Progenitor cell of endocrine pancreas (in vitro differentiated cells): ENCODE measurements at places on chromosomes 5 and 9. TPM values are rescaled to one million over a fixed set of nuclear protein-coding genes. Genes with fewer than 3 reads are reported as not detected.

GRCh38 chr9:137813167-137813566, 64.4 kb upstream of the CACNA1B start:
- H3K27ac ChIP-seq, result no peak overlapping the region
- peaks cover 48% of the 10 kb centered on the region for H3K36me3 ChIP-seq
- no peaks in the 10 kb centered on the region for H3K27me3 ChIP-seq
- no peak for DNase-seq
- H3K4me3 ChIP-seq, result no peak overlapping the region
- no peaks in the 10 kb centered on the region for H3K4me1 ChIP-seq

- H3K27me3 ChIP-seq, result no peaks in the 10 kb centered on the region
- H3K36me3 ChIP-seq, result no peaks in the 10 kb centered on the region
- H3K4me3 ChIP-seq, result no peak overlapping the region
- no peak overlapping the region for H3K27ac ChIP-seq
These were observed 11.1 kb upstream of the DMXL1 start for GRCh38 chr5:119059740-119060255.

GRCh38 chr5:54671111-54671531, 153.6 kb downstream of the SNX18 start:
- peaks cover 2% of the 10 kb centered on the region for H3K36me3 ChIP-seq
- peaks cover 6% of the 10 kb centered on the region for H3K4me1 ChIP-seq
- H3K4me3 ChIP-seq, result no peak overlapping the region
- H3K27ac ChIP-seq, result no peak overlapping the region
- no peaks in the 10 kb centered on the region for H3K27me3 ChIP-seq

- no peak overlapping the region for H3K4me3 ChIP-seq
- no peak overlapping the region for H3K27ac ChIP-seq
- no peaks in the 10 kb centered on the region for H3K36me3 ChIP-seq
- no peak for DNase-seq
- H3K4me1 ChIP-seq, result peaks cover 5% of the 10 kb centered on the region
- no peaks in the 10 kb centered on the region for H3K27me3 ChIP-seq
These were observed 186.2 kb downstream of the TMEM38B start for GRCh38 chr9:105880517-105880916.

- no peak overlapping the region for H3K4me3 ChIP-seq
- no peak for DNase-seq
- H3K36me3 ChIP-seq, result no peaks in the 10 kb centered on the region
- H3K27ac ChIP-seq, result no peak overlapping the region
- no peaks in the 10 kb centered on the region for H3K27me3 ChIP-seq
- H3K4me1 ChIP-seq, result no peaks in the 10 kb centered on the region
These were observed 17.0 kb upstream of the IPPK start for GRCh38 chr9:92686954-92687353.

- no peak overlapping the region for H3K4me3 ChIP-seq
- no peaks in the 10 kb centered on the region for H3K4me1 ChIP-seq
- H3K27me3 ChIP-seq, result no peaks in the 10 kb centered on the region
These were observed 58.1 kb downstream of the NNT start for GRCh38 chr5:43661102-43661501.

GRCh38 chr9:104800068-104800785, 36.3 kb downstream of the NIPSNAP3B start:
- peaks cover 20% of the 10 kb centered on the region for H3K36me3 ChIP-seq
- H3K4me3 ChIP-seq, result no peak overlapping the region
- no peak for DNase-seq
- H3K27me3 ChIP-seq, result no peaks in the 10 kb centered on the region
- H3K4me1 ChIP-seq, result no peaks in the 10 kb centered on the region

DNA sequence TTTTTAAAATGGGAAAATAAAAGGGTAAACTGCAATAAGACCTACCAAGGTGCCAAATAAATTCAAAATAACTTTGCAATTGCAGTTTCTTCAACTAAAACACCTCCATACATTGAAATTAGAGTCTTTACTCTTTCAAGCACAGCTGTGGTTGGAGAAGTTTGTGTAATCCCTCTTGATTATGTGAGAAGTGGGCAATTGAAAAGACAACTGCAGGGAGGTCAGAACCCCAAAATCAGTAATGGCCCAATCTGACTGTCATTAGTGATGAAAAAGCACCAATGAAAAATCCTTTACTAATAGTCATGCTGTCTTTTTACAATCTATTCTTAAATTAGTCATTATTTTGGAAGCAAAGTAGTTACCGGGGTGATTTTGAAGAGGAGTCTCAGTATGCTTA, 116.7 kb upstream of the RGMB start:
- no peak for DNase-seq
- H3K27me3 ChIP-seq, result no peaks in the 10 kb centered on the region
- no peaks in the 10 kb centered on the region for H3K36me3 ChIP-seq
- H3K27ac ChIP-seq, result no peak overlapping the region
- H3K4me1 ChIP-seq, result peaks cover 7% of the 10 kb centered on the region

- no peaks in the 10 kb centered on the region for H3K36me3 ChIP-seq
- H3K27me3 ChIP-seq, result peaks cover 10% of the 10 kb centered on the region
- no peak overlapping the region for H3K4me3 ChIP-seq
- no peak overlapping the region for H3K27ac ChIP-seq
These were observed 9.7 kb upstream of the C9orf152 start for GRCh38 chr9:110217656-110218099.

DNA sequence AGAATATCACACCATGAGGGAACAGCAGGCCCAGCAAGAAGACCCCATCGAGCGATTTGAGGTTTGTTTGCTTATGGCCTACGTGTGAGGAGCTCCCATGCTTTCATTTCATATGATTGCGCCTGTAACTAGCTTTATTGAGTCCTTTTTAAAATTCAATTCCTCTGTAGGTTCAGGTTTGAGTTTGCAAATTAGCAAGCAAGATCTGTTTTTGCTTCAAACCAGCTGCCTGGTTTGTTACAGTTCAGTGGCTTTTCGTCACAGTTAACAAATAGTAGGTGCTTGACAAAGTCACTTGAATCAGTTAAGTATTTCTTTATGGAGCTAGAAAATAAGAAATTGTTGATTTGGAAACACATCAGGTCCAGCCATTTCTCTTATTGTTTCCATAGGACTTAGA, 56.3 kb downstream of the GPR21 start:
- peaks cover 21% of the 10 kb centered on the region for H3K4me1 ChIP-seq
- H3K36me3 ChIP-seq, result peaks cover 35% of the 10 kb centered on the region
- H3K27me3 ChIP-seq, result no peaks in the 10 kb centered on the region
- H3K27ac ChIP-seq, result no peak overlapping the region
- no peak for DNase-seq
- no peak overlapping the region for H3K4me3 ChIP-seq

GRCh38 chr5:149633476-149634350, 52.4 kb downstream of the ARHGEF37 start:
- peaks cover 10% of the 10 kb centered on the region for H3K4me1 ChIP-seq
- peaks cover 9% of the 10 kb centered on the region for H3K27me3 ChIP-seq
- no peaks in the 10 kb centered on the region for H3K36me3 ChIP-seq
- no peak overlapping the region for H3K27ac ChIP-seq

DNA sequence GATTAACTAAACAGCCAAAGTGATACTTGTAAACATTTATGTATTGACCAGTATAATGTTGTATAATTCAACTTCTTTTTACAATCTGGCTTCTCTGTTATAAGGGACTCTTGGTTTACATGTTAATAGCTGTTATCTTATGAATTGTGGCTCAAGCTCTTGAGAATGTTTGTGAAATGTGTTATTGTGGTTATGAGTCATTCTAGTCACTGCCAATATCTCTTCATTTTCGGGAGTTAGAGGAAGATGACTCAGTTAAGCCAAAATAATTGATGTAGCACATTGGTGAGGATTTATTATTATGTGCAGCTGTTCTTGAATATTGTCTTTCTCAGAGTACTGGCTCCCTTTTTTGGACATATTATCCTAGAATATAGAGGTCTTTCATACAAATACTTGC, 655.2 kb upstream of the RIOK2 start:
- H3K36me3 ChIP-seq, result no peaks in the 10 kb centered on the region
- no peaks in the 10 kb centered on the region for H3K27me3 ChIP-seq
- no peak overlapping the region for H3K4me3 ChIP-seq
- H3K27ac ChIP-seq, result no peak overlapping the region
- H3K4me1 ChIP-seq, result no peaks in the 10 kb centered on the region

DNA sequence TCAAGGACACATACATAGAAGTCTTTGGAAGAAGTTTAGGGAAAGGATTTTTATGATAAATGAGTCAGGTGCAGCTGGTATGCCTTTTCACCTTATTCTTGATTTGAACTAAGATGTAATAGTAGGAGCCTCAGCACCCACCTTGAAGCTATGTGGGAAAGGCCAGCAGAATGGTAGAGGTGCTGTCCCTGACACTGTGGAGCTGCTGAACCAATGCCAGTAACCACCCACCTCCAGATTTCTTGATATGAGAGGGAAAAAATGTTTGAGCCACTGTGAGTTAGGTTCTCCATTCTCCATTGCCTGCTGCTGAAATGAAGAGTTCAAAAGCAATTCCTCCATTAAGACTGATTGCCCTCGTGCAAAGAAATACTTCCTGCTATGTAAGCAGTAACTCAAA, 12.2 kb upstream of the HMGCR start:
- no peak for DNase-seq
- peaks cover 5% of the 10 kb centered on the region for H3K27me3 ChIP-seq
- no peak overlapping the region for H3K27ac ChIP-seq
- no peak overlapping the region for H3K4me3 ChIP-seq
- H3K36me3 ChIP-seq, result no peaks in the 10 kb centered on the region

GRCh38 chr5:15897656-15898055, 281.9 kb downstream of the MARCHF11 start:
- no peak overlapping the region for H3K4me3 ChIP-seq
- no peaks in the 10 kb centered on the region for H3K27me3 ChIP-seq
- no peak overlapping the region for H3K27ac ChIP-seq

DNA sequence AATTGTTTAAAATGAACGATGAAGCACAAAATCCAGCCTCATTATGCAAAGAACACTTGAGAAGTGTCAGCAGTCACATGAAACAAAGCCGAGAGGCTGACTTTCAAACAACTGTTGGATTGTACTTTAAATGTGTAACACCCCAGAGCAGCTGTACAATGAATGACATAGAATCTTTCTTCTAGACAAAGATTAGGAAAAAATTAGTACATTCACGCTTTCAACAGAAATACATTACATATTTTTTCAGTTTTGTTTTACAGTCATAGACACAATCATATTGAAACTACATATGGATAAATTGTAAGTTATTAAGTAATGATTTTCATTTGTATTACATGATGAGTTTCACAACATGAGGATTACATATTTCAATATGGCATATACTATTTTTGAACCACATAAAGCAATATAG, 10.6 kb upstream of the AGXT2 start:
- H3K4me3 ChIP-seq, result no peak overlapping the region
- no peaks in the 10 kb centered on the region for H3K27me3 ChIP-seq
- H3K36me3 ChIP-seq, result no peaks in the 10 kb centered on the region
- H3K27ac ChIP-seq, result no peak overlapping the region
- peaks cover 2% of the 10 kb centered on the region for H3K4me1 ChIP-seq

GRCh38 chr9:96596601-96597111, 23.0 kb downstream of the CDC14B start:
- H3K27ac ChIP-seq, result peak overlapping the region; percentile 13
- no peak overlapping the region for H3K4me3 ChIP-seq
- H3K27me3 ChIP-seq, result no peaks in the 10 kb centered on the region

GRCh38 chr5:99694884-99695283, 766.1 kb upstream of the CHD1 start:
- no peaks in the 10 kb centered on the region for H3K4me1 ChIP-seq
- H3K27me3 ChIP-seq, result no peaks in the 10 kb centered on the region
- H3K36me3 ChIP-seq, result peaks cover 1% of the 10 kb centered on the region
- no peak overlapping the region for H3K27ac ChIP-seq
- H3K4me3 ChIP-seq, result no peak overlapping the region

- DNase-seq, result no peak
- H3K27me3 ChIP-seq, result no peaks in the 10 kb centered on the region
- H3K36me3 ChIP-seq, result no peaks in the 10 kb centered on the region
These were observed 268.1 kb downstream of the EFNA5 start for GRCh38 chr5:107402434-107403227.

DNA sequence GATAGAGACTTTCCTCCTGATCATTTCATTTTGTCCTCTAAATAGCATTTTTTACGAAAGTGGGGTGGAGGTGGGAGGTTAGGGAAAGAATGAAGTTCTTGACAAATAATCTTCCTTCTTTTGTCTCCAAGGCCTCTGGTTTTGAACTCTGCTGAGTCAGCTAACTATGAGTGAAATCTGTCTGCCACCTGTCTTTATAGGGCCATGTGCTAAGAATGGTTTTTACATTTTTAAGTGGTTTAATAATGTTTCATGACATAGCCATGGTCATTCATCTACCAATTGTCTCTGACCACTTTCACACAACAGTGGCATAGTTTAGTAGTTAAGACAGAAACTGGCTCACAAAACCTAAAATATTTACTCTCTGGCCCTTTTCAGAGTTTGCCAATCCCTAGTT, 7.6 kb downstream of the MAN2A1 start:
- peaks cover 26% of the 10 kb centered on the region for H3K4me1 ChIP-seq
- no peaks in the 10 kb centered on the region for H3K27me3 ChIP-seq
- DNase-seq, result no peak
- H3K36me3 ChIP-seq, result peaks cover 12% of the 10 kb centered on the region

GRCh38 chr9:126398403-126399058, 71.9 kb downstream of the MVB12B start:
- no peaks in the 10 kb centered on the region for H3K4me1 ChIP-seq
- H3K27me3 ChIP-seq, result no peaks in the 10 kb centered on the region
- no peak overlapping the region for H3K4me3 ChIP-seq
- H3K27ac ChIP-seq, result peak overlapping the region; percentile 73
- DNase-seq, result peak; percentile 82

DNA sequence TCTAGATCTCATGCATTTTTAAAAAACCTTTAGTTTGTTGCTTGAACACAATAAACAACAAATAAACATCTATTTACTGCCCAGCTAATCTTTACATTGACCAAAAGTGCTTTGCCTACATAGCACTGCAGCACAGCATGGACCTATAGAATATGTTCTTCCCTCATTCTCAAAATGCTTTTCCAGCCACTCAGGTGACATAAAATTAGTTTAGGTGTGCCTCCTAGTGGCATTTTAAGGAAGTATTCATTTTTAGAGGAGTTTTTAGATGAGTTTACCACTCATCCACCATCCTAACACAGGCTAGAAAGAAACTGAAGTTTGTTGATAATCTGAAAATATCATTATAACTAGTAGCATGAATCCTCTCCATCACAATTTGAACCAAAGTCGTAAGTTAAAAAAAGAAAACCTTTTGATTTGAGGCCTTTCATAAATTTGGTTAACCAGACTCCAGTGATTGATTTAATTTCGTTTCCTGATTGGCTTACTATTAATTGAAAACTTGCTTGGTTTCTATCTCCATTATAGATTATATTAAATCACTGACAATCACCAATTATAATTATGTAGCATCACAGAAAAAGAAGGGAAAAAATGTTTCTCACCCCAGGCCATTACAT, 12.6 kb downstream of the PLGRKT start:
- no peak overlapping the region for H3K27ac ChIP-seq
- H3K4me3 ChIP-seq, result no peak overlapping the region
- H3K4me1 ChIP-seq, result no peaks in the 10 kb centered on the region
- H3K36me3 ChIP-seq, result no peaks in the 10 kb centered on the region
- H3K27me3 ChIP-seq, result no peaks in the 10 kb centered on the region
- no peak for DNase-seq

Gene GHR
- total RNA-seq, result 5.6 and 6.6 TPM in 2 replicates

Gene SLC1A1
- total RNA-seq, result 3.8 and 5.6 TPM in 2 replicates

Gene STC2
- total RNA-seq, result 12.2 and 20.2 TPM in 2 replicates

Gene TAF11L2
- total RNA-seq, result not detected in 2 replicates

Gene SETD9
- total RNA-seq, result 15.1 and 17.7 TPM in 2 replicates

Gene PCDHB4
- 4.4 and 4.6 TPM in 2 replicates for total RNA-seq

Gene PIP5K1B
- total RNA-seq, result 1.5 and 2.0 TPM in 2 replicates
